RWPE2 (cell line): ENCODE measurements at places on chromosomes 3 and 15.

- no peak for DNase-seq
Measured at GRCh38 chr15:62254137-62254934, 89.3 kb upstream of the C2CD4B start.

DNA sequence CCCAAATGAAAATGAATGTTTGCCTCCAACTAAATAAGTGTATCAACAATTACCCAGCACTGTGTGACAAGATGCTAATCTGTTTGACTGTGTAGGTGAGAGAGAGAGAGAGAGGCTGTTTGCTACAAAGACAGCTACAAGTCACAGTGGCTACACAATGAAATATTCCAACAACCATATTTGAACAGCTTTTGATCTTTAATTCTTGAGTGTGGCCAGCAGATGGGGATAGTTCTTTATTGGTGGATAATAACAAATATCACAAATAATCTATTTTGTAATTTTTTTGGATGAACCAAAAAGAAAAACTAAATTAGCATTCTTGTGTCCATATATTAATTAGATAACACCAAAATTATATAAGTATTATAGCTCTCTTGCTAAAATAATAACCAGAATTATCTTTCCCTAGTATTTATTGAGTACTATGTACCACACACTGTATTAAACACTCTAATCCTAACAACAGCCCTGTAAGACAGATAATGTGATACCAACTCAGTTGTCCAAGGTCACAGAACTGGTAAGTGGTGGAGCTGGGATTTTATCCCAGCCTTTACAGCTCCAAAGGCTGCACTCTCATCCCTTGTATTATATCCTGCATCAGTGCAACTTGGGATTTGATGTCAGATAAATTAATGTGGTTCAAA is 61.9 kb upstream of the C3orf80 start:
- no peak for DNase-seq

- DNase-seq = no peak
Measured at GRCh38 chr3:190017521-190018288, 103.0 kb downstream of the P3H2 start.

GRCh38 chr15:45201557-45201859 is 13.7 kb upstream of the SHF start:
- no peak for DNase-seq

DNA sequence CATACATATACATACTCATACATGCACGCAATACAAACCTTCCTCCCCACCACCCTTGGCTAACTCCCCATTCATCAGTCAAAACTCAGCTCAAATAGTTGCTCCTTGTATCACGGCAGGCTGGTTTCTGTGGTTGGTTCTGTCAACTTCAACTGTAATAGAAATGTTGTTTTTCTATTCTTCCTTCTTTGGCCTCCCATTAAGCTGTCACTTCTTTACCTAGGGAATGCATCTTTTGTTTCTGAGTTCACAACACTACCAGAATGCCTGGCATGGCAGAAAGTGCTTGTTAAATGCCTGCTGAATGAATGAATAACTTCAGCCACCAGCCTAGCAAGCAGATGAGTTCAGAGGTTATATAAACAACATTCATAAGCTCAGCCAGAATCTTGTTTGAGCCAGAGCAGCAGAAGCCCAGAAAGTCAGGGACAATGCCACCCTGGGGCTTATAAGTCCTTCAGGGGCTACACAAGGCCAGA is 63.1 kb downstream of the B3GALNT1 start:
- DNase-seq = no peak

- no peak for DNase-seq
Measured at GRCh38 chr3:168862466-168862865, 766.7 kb upstream of the GOLIM4 start.
